Astrocyte (in vitro differentiated cells and primary cell): ENCODE measurements at places on chromosomes 12 and 14.

DNA sequence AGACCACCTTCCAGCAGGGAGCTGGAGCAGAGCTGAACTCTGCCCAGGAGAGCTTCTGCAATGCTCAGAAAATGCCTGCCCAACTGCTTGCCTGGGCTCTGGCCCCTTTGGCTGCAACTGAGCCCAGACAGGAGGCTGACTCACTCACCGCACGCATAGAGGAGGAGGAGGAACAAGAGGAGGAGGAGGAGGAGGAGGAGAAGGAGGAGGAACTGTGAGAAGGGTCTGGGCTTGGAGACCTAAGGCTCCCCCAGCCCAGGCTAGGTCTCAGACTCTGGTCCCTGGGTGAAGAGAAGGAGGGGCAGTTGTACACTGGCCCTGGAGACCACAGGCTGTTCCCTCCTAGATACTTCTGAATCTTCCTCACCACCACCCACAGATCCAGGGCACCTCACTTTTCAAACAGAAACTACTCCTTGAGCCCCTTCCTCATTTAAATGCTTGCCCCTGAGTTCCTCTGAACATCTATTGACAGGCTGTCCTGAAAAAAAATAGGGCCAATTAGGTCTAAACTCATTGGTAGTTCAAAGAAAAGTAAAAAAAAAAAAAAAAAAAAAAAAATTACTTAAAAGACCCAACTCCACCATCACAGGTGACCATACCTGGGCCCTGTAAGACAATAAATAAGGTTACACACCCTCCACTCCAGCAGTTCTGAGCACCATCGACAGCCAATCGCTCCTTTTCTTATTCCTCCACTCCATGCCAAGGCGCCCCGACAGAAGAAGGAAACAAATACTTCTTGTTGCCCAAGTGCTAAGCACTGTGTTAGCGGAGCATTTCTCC is 674 bp downstream of the VDR start:
- DNase-seq = peak; percentile 84

DNA sequence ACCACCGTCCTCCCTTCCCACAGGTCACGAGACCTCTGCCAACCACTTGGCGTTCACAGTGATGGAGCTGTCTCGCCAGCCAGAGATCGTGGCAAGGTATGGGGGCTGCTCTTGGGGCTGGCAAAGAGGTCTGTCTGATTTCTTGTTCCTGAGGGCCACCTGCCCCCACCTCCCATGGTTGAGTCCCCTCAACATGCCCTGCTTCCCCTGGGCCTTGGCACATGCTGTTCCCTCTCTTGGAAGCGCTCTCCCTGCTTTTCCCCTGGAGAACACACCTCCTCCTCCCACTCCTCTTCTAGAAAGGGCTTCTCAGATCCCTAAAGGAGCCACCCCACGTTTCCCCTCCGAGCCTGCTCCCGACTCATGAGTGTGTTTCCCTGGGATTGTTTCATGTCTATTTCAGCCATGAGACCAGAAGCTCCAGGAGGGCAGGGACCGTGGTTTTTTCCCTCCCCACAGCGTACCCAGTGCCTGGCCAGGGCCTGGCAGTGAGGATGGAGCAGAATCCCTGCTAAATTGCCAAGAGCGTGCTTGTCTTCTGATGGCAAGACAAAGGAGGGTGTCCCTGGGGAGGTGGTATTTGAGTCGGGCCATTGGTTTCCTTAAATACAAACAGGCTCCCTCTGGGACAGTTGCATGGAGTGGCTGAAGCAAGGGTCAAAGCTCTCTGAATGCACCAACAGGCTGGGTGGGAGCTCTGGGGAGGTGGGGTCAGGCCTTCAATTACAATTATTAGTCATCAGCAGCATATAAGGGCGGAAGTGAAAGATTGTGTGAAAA is 34.1 kb downstream of the CYP46A1 start:
- no peak for DNase-seq

DNA sequence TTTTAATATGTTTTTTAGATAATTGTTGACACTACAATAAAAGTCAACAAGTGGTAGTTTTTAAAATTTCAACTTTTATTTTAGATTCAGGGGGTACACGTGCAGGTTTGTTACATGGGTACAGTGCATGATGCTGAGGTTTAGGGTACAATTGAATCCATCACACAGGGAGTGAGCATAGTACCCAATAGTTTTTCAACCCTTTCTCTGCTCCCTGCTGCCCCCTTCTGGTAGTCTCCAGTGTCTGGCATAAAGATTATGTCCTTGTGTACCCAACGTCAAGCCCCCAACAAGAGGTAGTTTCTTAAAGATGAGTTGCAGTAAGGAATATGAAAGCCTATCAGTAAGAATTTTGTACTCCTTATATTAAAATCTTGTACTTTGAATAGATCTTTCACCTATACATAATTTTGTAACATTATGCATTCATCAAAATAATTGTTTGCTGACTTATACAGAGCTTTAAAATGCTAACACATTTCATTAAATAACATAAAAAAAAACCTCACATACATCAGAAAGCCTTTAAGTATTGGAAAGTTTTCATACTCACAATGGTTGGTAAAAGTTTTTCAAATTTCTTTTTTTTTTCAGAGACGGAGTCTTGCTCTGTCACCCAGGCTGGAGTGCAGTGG is 5.4 kb upstream of the RALGAPA1 start:
- peak; percentile 8 for DNase-seq

- no peak for DNase-seq
These were observed 2.7 kb downstream of the M6PR start for GRCh38 chr12:8946733-8947132.

- no peak for DNase-seq
These were observed 1.4 kb downstream of the NIN start for GRCh38 chr14:50829489-50830043.

- DNase-seq = no peak
These were observed 49.9 kb downstream of the HELB start for GRCh38 chr12:66352197-66352596.

DNA sequence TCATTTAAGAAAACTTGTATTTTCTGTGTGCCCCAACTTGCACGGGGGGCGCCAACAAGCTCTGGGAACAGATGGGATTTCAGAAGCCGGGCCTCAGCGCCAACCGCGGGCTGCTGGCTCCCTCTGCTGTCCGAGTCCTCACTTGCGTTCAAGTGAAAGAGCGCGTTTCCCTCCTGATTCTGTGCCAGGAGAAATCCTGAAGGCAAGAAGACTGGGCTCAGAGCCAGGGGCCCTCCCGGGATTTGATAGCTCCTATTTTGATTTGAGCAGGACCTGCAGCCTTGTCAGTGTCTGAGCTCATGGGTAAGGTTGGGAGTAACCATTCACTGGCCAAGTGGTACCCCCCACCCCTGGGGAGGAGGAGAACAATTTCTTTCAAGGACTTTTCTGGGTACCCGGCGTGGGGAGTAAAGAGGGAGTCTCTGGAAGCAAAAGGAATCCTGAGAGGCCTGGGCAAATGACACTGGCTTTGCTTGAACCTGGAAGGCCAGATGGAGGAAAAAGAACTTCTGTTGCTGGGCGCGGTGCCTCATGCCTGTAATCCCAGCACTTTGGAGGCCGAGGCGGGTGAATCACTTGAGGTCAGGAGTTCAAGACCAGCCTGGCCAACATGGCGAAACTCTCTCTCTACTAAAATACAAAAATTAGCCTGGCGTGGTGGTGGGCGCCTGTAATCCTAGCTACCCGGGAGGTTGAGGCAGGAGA is 179.0 kb upstream of the RGS6 start:
- DNase-seq = peak; percentile 72

DNA sequence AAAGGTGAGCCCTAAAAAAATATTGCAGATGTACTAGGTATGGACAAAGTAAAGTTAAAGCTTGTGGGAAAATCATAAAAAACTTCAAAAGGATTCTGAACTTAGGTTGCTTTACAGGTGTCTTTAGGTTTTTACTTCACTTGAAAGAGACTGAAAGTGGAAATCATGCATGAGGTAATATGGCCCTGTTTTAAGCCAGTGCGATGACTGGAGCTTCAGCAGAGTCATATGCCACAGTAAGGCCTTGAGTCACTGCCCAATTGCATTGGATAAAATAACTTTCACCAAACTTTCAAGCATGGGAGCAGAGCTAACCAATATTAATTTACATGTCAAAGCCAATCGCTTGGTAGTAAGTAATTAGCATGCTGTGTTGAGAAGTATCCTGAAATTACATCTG is 63.9 kb upstream of the TMEM260 start:
- no peak for DNase-seq

DNA sequence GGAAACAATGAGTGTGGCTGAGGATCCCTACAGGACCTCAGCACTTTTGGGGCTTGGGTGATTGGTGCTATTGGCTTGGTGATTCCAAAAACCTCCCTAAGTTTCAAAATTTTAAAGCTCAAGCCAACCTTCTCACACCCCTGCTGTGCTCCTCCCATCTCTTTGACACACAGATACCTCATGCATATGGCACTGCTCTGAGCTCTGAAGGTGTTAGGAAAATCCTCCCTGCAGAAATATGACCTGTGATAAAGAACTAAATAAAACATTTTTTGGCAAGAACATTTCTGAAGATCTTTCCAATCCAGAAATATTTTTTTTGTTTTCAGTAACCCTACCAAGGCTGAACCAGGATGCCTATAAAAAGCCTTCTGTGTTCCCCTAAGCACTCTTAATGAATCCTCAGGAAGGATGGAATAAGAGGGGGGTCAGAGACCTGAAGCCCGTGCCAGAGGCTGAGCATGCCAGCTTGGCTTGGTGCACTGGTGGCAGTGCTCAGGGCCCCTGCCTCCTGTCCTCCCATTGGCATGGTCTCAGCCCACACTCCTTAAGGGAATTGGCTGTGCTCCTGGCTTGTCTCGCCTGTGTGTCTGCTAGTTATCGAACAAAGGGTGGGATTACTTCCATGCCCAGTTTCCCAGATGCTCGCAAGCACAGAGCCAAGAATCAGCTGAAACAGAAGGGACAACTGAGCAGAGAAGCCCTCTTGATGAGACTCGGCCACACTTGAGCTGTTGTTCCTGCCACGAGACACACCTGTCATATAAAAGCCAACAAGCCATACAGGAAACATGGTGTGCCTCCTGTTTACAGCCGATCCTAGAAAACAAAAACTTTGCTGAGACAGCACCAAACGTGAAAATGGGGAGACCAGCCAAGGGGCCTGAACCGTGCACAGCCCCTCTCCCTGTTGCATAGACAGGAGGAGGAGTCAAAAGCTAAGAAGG is 132.7 kb upstream of the EEA1 start:
- DNase-seq = no peak

- no peak for DNase-seq
These were observed 63.5 kb downstream of the CLMN start for GRCh38 chr14:95256002-95256775.

- DNase-seq = no peak
These were observed 45.5 kb upstream of the SELPLG start for GRCh38 chr12:108679106-108679681.

DNA sequence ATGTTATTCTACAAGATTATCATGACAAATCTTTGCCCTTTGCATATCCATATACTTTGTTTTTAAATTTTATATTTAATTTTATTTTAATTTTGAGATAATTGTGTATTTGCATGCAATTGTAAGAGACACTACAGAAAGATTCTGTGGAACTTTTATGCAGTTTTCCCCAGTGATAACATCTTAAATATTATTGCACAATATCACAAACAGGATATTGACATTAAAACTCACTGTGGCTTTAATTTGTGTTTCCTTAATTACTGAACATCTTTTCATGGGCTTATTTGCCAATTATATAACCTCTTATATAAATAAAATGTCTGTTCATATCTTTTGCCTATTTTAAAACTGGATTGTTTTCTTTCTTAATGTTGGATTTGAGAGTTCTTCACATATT is 95.6 kb downstream of the ASCL1 start:
- no peak for DNase-seq

DNA sequence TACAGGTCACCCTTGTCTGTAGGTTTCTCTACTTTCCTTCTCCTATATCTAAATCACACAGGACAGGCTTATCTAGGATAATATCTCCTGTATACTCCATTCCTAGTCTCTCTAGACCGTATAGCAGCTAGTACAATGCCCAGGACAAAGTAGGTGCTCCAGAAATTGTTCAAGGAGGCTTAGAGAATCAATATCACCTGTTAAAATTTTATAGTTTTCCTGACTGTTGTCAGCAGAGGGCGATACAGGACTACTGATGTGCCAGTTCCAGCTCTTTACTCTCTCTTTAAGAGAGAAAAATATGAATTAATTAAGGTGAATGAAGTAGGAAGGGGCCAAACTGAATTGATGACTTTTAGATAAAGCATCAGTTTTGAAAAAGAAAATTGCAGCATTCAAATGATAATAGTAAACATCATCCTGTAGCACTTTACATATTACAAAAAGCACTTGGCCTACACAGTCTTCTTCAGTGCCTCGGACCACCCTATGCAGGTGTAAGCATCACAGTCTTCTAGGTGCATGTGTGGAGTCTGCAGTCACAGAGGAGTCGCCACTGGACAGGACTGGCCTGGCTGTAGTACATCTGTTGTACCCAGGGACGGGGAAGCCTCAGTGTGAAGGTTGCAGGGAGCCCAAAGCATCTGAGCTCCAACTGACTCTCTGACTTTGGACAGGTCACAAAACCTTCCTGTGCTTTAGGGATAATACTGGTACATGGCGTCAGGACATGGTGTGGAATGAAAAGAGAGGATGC is 61.9 kb upstream of the MAX start:
- DNase-seq = no peak

GRCh38 chr14:62247266-62247665 is 485.0 kb downstream of the SNAPC1 start:
- no peak for DNase-seq

- DNase-seq = no peak
These were observed 77.0 kb downstream of the STON2 start for GRCh38 chr14:81323093-81323492.

GRCh38 chr14:98752660-98753059 is 519.3 kb downstream of the BCL11B start:
- DNase-seq = no peak

GRCh38 chr14:64719601-64720000 is 15.4 kb downstream of the PLEKHG3 start:
- DNase-seq = no peak

- DNase-seq = no peak
These were observed 59.0 kb upstream of the ANP32D start for GRCh38 chr12:48413388-48413787.

GRCh38 chr12:79883216-79883615 is 51.7 kb downstream of the PPP1R12A start:
- peak; percentile 73 for DNase-seq

- no peak for DNase-seq
These were observed 29.2 kb downstream of the HSP90AA1 start for GRCh38 chr14:102057480-102058114.

DNA sequence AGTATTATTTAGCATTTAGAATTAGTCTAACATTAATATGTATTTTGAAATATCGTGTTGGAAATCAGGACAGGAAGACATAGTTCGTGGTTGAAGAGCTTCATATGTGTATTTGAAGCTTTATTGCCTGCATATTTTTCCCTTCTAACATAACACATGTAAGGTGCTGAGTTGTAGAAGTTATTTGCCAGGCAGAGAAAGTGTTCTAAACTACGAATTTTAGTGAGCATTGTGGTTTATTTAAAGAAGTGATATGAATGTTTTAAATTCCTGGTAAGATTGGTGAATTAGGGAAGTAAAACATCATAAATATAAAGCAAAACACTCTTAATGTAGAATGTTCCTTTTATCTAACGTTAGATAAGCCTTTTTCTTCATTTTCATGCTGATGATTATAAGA is 2.5 kb downstream of the RASSF3 start:
- no peak for DNase-seq

- DNase-seq = no peak
These were observed 9.6 kb upstream of the IFI27L2 start for GRCh38 chr14:94139006-94139405.
